ENCODE measurements at places on chromosomes 7 and 10.

- no peak for DNase-seq
Measured at GRCh38 chr7:28815369-28815927, 142.7 kb downstream of the TRIL start.

GRCh38 chr7:40099837-40100236 lies 34.6 kb downstream of the MPLKIP start:
- no peak for DNase-seq

DNA sequence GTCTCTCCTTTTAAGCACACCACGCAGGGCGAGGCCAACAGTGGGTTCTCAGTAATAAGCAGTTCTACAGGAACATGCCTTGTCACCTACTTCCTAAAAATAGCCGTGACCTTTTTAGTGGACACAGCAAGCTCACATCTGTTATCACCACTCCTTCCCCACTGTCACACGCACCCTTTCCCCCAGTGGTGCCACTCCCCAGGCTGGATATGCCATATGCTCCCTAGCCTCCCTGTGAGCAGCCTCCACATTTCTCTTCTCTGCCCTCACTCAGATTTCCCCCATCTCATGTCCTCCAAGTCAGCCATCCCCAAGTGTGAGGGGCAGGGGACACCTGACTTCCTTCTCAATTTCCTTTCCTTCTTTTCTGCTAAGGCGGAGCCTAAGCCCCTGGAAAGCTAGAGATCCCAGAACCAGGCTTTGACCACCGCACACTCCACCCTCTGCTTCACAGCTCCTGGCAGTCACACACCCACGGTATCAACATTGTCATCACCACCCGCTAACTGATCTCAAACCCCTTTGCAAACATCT lies 3.7 kb downstream of the ANXA11 start:
- DNase-seq: no peak

DNA sequence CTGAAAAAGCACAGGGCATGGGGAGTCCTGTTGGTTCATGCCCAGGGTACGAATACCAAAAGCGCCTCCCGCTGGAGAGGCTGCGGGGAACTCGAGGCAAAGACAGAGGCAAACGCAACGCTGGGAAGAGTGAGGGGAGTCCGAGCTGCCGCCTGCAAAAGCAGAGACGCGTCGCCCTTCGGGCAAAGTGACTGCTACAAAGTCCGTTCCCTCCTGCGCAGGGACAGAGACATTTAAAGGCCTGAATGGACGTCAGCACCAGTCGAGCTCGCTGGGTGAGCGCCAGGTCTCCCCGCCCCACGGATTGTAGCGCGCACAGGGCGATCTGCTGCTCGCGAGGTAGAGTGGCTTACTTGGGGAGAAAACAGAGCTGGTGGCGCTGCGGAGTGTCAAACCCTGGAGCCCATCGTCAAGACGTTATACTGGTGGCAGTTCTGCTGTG lies 732.8 kb downstream of the ZWINT start:
- no peak for DNase-seq

GRCh38 chr10:69562731-69563254 lies 10.4 kb downstream of the NEUROG3 start:
- no peak for DNase-seq

DNA sequence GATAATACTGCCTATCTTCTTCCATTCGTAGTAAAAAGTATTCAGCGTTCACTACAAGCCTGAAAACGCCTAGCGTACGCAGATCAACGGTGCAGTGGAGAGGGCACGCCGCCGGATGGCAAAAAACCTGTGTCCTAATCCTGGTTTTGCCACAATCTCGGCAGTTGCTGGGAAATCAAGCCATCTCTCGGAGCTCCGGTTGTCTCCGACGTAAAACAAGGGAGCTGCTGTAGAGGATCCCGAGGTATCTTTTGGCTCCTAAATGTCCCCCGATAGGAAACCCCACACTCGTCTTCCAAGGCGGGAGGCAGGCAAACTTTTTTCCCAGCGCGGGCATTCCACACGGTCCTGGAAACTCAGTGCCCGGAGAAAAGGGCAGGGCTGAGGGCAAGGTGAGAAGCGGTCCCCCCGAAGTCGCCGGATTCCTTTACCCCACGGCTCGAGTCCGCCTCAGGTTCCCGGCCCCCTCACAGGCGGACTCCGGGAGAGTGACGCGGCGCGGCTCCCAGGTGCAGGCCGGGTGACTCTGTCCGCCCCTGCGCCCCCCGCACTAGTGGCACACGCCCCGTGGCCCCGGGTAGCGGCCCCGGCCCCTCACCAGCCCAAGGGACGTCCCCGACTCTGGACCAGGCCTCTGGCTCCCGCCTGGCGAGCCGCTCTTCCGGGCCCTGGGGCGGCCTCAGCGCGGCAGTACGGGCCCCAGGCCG lies 649 bp downstream of the IDE start:
- no peak for DNase-seq

DNA sequence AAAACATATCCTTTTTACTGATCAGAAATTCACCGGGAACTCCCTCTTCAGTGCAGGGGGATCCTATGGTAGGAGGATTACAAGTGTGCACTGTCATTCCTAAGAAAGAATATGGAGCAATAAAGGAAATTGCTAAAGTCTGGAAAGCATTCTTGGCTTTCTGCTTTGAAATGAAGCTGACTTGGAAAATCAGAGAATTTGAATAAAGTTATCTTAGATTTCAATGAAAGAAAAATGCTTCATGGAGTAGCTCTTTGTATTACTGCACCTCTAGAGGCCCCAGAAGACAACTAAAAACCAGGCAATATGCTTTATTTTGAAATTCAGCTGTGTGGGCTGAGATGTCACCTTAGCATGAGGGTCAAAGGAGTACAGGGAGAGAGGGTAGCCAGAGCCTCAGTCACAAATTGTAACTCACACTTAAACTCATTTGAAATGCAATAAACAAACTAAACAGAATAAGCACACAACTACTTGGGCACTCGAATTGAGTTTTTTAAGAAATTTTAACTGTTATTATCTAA lies 102.5 kb downstream of the IMMP2L start:
- DNase-seq: no peak

DNA sequence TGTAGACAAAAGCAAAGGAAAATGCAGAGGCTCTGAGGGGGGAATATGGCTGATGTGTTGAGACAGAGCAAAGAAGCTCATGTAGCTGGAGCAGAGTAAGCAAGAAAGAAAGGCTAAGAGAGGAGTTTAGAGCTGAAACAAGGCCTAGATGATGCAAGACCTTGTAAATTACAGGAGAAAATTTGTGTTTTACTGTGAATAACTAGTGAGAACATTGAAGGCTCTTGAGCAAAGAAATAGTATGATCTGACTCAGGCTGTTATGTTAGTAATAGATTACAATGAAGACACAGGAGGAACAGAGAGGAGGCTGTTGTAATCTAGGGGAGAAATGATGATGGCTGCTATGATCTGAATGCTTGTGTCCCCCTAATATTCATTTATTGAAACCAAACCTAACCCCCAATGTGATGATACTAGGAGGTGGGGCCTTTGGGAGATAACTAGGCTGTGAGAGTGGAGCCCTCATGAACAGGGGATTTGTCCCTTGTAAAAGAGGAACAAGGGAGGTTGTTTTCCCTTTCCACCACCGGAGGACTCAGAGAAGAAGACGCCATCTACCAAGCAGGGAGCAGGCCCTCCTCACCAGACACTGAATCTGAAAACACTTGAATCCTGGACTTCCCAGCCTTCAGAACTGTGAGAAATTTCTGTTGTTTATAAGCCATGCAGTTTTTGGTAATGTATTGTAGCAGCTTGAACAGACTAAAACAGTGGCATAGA lies 394.9 kb downstream of the HTR7 start:
- no peak for DNase-seq

DNA sequence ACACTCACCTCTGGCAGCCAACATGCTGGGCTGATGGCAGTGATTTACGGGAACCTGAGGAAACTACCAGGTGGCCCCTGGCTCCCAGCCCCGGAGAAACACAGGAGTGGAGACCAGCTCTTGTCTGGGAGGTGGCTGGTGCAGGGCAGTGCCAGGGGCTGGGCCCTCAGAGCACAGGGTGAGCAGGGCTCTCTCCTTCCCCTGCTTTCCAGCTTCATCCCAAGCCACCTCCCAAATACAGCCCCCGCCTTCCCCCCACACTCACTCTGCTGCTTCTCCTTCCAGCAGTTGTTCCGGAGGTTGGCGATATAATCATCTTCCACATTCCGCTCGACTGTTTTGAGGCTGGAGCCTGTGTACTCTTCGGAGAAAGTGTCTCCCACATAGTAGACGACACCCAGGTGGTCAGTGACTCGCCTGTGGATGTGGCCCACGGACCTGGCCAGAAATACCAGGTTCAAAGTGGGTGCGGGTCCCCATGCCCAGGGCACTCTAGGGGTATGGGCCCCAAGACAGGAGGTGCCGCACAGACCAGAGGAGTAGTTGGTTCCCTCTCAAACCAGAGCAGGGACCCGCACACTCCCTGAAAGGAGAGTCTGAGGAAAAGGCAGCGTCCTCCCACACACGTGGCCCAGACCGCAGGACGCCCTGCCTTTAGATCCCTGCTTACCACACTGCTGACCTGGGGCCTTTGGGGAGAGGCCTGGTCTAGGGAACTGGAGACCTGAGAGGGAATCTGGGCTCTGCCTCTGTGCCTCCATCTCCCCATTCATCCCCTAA lies 18.3 kb downstream of the DNAJB12 start:
- no peak for DNase-seq

- no peak for DNase-seq
Measured at GRCh38 chr7:40629891-40630290, 495.1 kb downstream of the SUGCT start.

GRCh38 chr7:133167300-133167699 lies 85.4 kb upstream of the CHCHD3 start:
- no peak for DNase-seq
